Activated CD4-positive, alpha-beta T cell treated with anti-CD3 and anti-CD28 coated beads, Interleukin-2, amount 50 U/mL, for 4 hours (primary cell): ENCODE measurements at places on chromosomes 4 and X.

DNA sequence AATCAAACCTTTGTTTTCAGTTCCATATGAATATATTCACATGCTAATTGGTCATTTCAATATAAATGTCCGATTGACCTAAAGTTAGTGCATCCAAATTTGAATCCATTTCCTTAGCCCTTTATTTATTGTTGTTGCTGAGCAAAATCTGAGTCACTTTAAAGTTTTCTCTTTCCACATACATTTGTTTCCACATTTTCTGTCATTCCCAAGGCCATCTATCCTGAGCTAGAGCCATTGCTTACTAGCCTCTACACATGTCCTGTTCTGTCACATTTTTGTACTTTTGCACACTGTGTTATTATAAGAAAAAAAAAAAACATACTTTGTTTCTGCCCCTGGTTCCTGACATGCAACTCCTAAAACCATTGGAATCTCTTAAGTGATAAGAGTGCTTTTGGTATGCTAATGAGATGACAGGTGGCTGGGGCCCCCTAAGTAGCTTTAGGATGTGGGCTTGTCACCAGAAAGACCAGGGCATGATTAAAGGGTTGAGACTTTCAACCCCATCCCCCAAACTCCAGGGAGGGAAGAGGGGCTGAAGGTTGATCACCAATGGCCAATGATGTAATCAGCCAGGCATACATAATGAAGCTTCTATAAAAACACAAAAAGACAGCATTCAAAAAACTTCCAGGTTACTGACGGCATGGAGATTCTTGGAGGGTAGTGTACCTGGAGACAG, 353.3 kb upstream of the MAGEB16 start:
- DNase-seq: no peak

DNA sequence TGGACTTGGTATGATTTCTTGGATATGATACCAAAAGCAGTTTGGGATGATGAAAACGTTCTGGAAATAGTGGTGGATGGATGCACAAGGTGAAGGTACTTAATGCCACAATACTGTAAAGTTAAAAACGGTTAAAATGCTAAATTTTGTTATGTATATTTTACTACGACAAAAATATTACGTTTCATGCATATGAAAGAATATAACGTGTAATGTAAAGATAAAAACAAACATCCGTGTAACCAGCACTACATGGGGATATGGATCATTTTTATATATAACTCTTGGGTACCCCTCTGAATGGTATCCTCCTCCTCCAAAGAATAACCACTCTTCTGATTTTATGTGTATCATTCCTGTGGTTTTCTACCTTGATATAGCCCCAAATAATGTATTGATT, 862 bp upstream of the CENPU start:
- no peak for DNase-seq

- DNase-seq: no peak
These were observed 1138.1 kb downstream of the ARAP2 start for GRCh38 chr4:35106091-35106734.

GRCh38 chr4:84631573-84631972, 48.6 kb downstream of the CDS1 start:
- DNase-seq: no peak

GRCh38 chr4:52107745-52108144, 56.6 kb downstream of the SPATA18 start:
- DNase-seq: no peak

GRCh38 chr4:78565971-78566372, 14.4 kb downstream of the ANXA3 start:
- no peak for DNase-seq

GRCh38 chr4:88995874-88996273, 61.1 kb downstream of the FAM13A start:
- DNase-seq: no peak

GRCh38 chr4:109079201-109079600, 223.3 kb downstream of the COL25A1 start:
- no peak for DNase-seq

DNA sequence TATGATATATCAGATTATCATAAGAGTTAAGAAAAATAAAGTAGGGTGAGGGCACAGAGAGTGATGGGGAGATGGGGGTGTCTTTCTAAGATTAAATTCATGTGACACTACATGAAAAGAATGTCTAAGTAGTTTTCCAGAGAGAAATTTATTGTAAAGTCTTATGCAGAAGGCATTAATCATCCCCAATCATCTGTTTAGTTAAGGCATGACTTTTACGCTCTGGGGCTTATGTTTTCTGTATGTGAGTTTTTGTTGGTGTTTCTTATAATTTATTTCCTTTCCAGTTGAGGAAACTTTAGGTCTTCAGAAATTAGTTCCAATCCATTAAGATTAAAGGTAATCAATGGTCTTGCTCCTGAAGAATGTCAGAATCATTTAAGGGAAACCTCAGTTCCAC, 383.0 kb upstream of the GALNT7 start:
- DNase-seq: no peak

DNA sequence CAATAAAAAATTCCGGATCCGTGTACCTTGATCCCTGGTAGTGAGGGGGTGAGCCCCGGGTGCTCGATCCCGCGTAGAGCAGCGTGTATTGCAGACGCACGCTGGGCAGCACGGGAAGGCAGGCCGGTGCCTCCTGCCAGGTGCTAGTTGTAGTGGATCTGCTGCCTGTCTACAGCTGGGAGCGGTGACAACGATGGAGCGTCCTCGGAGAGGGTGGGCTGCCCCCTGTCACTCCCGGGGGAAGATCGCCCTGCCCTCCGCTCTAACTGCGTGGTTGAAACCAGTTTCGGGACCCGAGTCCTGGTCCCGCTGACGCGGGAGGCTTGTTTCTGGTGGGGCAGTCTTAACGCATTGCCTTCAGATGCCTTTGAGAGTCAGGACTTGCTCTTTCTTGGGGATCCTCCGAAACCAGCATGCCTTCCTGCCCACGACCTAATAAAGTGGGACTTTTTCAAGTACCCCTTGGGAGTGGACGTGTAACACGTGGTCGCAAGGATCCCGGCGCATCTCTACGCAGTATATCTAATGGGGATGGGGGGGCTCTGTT, 2.7 kb upstream of the NKX6-1 start:
- no peak for DNase-seq

DNA sequence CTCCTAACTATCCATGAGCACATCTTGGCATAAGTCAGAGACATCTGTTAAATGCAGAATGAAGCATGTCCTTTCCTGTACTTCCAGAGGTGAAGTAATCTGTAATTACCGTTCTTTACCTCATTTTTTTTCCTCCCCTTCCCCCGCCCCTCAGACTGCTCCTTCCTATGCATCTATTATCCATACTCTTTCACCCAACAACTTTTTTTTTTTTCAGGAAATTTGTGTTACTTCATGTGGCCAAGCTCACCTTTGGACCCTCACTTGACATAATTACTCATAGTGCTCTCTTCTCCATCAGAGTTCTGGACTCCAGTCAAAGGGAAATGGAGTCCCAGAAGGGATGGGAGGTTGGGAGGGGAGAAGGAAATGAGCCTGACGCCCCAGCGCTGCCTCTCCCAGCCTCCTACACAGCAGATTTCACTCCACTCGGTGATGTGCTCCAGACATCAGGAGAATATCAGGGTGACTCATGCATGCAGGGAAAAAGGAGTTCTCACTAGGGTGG, 568.8 kb downstream of the STIM2 start:
- no peak for DNase-seq

- DNase-seq: no peak
These were observed 123.6 kb upstream of the NR3C2 start for GRCh38 chr4:148565801-148566200.

DNA sequence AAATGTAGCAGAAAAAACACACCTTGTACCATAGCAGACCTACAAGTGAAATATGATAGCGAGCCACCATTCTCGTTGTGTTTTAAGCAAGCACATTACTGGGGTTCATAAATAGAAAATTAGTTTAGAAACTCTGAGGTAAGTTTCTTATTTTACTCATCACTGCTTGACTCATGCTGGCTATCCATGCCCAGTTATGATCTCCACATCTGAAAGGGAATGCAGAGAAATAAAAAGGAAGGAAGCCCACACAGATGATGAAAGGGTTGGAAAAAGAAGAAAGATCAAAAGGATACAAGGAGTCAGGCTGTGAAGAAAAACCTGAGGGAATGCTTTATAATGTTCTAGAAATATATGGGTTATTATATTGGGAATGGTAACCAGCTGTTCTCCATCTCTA, 54.5 kb downstream of the CAMK2D start:
- DNase-seq: no peak

GRCh38 chr4:163470391-163470790, 3.2 kb downstream of the TKTL2 start:
- DNase-seq: no peak
